T-helper 22 cell (primary cell): ENCODE measurements at places on chromosomes 5 and 9.

- no peak for DNase-seq
These were observed 96.4 kb upstream of the SPOCK1 start for GRCh38 chr5:137595396-137596079.

GRCh38 chr5:67842806-67843205 is 372.8 kb upstream of the PIK3R1 start:
- DNase-seq: no peak

- DNase-seq: no peak
These were observed 227.8 kb upstream of the CDH9 start for GRCh38 chr5:27266184-27266583.

GRCh38 chr9:87490225-87490624 is 7.4 kb upstream of the DAPK1 start:
- DNase-seq: no peak

GRCh38 chr9:89648247-89649000 is 43.6 kb downstream of the GADD45G start:
- DNase-seq: no peak
